ENCODE measurements at places on chromosomes 6 and 20.

GRCh38 chr6:10384610-10385523, 30.0 kb downstream of the TFAP2A start:
- DNase-seq: no peak

DNA sequence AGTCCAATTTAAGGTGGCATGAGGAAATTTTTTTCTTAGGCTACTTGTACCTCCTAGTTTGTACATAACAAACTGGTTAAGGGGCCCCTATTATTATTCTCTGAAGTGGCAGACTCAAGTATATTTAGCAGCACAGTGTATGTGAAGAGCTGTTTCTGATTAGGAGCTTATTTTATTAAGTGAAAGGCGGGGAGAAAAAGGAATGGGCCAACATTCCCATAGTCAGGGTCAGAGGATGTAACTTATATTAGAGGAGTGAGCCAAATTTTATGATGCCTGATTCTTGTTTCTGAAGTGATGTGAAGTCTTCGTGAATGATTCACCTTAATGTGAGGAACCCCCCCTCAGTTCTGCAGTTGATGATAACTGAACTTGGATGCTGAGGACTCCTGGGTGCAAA, 2.8 kb downstream of the HECA start:
- DNase-seq: no peak

DNA sequence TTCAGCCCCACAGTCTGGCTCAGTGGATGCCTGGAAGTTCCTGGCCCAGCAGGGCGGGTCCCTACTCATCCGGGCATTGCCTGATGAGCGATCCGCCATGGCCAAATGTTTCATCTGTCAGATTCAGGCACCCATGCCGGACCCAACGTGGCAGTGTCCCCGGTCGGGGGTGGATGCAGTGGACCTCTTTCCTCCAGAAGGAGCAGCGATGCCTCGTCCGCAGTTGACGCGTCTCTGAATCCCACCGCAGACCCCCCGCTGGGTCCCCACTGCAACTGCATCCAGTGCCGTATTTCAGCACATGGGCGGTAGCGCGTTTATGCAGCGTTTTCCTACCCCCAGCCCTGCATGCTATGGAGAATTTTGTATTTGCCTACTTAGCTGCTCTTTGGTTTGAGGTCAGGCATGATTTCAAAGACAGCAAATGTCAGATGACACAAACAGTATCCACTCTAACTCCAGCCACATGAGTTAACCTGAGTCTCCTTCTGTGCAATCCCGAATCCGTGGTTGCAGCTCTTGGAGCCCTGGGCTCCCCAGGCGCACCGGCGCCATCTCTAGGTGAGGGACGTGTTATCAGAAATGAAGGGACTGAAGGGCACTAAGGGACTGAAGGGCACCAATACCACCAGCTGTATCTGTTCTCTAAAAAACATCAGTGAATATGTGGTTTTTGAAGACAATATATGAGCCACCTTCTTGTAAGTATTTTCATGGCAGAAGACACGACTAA, 72.6 kb upstream of the THBS2 start:
- DNase-seq: no peak

DNA sequence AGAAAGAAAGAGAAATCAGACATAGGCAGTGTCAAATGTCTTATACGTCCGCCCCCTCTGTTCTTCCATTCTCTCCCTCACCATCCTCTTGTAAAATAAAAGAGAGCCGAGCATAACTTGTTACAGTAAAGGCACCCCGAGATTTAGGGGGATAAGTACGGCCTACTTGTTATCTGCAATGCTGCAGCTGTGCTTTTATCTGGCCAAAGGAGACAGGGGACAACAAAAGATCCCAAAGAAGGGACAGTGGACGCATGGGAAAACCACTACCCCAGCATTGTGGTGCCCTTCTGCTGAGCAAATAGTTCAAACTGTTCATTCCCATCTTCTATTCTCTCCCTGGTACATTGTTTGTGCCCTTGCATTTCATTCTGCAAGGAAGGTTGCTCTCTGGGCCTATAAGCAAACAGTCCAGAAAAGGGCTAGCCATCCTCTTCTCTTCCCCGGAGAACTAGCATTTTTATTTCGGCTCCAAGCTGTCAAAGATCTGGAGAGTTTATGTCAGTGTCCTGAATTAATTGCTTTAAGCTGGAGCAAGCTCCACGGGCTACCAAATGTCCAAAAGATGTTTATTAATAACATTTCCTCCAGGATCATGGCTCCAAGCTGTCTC, 22.3 kb downstream of the FOXA2 start:
- DNase-seq: no peak

- peak; percentile 41 for DNase-seq
Observed at GRCh38 chr6:170529839-170530469, 23.2 kb downstream of the PSMB1 start.

DNA sequence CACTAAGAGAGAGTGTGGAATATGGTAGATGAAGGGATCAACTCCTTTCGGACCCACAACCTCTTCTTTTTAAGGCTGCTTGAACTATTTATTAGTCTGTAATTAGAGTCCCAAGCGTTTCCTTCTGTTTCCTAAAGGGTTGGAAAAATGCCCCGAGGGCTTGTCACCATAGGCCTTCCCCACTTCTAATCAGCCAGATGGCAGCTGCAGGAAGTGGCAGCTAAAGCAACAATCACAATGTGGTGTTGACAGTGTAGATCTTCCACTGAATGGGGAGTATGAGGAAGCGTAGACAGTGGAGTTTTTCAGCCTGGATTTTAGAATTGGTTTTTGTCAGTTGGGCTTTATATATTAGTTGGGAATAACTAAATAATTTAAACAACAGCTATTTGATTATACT, 40.6 kb downstream of the SLC35D3 start:
- DNase-seq: no peak

DNA sequence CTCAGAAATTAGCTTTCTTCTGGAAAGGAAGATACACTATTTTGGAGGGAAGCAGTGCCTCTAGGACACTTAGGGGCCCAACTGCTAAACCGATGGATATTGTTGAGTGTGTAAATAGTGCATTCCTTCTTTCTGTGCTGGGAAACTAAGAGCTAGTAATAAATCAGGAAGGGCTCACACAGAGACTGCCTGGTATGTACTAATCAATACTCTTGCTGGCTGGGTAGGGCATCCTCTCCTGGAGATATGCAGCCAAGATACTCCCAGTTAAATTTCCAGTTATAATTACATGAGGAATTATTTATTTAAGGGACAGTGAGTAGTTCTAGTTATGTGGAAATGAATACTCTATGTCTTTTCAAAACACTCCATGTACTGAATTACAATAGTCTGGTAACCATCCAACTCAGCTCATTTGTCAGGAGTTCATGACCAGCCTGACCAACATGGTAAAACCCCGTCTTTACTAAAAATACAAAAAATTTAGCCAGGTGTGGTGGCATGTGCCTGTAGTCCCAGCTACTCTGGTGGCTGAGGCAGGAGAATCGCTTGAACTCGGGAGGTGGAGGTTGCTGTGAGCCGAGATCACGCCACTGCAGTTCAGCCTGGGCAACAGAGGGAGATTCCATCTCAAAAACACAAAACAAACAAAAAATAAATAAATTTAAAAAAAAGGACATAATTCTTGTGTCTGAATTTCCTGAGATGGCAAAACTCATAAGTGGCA, 100.0 kb downstream of the OR2B2 start:
- DNase-seq: no peak

DNA sequence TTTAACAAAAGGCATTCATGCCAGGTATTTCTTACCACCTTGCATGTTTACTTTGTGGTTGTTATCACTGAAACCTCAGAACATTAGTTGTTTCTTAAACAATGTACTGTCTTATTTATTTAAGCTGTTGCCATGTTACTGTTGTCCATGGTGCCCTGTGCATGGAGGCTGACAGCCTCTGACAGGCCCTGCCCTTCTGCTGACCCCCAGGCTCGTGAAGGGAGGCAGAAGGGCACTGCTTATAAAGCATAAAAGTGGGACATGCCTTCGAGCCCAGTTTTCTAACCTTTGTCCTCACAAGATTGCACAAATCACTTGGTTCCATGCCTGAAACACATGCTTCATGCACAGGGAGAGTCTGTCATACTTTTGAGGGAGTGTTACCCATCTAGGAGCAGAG, 46.7 kb upstream of the CLIC5 start:
- no peak for DNase-seq

GRCh38 chr6:5053038-5053437, 32.1 kb upstream of the PPP1R3G start:
- no peak for DNase-seq

DNA sequence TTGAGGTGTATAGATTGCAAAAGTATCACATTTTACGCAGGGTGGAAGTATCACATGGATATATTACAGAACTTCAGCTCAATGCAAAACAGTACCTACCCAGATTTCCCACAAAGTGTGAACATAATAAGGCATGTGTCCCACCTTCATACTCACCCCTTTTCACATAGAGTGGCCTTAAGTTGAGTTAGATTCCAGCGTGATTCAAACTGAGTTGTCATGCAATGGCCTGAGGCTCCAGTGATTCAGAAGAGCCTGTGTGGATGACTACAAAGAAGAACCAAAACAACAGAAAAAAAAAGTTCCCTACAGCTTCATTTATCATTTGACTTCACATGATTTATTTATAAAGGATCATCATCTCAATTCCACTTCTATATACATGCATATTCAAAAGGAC, 309.7 kb downstream of the SLC35F1 start:
- no peak for DNase-seq

DNA sequence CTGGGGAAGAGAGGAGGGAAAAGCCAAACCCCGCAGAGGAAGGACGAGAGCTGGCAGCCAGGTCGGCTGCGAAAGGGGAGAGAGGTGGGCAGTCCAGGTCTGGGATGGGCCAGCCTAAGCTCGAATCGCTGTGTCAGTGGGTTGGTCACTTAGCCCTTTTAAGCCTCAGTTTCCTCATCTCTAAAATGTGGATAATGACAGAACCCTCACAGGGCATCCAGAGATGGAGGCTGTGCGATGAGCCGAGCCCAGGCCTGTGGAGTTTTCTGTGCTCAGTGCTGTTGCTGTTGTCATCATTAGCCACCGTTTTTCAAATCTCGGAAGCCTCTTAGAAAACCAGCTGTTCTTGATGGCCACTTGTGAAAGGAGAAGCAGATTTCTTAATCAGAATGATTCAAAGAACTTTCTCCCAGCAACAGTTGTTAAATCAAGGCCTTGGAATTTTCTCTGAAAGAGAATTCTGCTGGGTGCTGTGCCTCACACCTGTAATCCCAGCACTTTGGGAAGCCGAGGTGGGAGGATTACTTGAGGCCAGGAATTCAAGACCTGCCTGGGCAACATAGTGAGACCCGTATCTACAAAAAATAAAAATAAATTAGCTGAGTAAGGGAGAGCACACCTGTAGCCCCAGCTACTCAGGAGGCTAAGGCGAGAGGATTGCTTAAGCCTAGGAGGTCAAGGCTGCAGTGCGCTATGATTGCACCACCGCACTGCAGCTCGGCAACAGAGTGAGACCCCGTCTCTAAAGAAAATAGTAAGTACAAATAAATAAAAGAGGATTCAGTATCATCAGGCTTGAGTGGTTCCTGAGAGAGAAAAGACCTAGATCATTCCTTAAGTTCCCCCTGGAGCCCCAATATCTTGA, 46.3 kb upstream of the ENTPD6 start:
- no peak for DNase-seq

- no peak for DNase-seq
Observed at GRCh38 chr6:149885888-149886287, 12.0 kb downstream of the RAET1E start.

DNA sequence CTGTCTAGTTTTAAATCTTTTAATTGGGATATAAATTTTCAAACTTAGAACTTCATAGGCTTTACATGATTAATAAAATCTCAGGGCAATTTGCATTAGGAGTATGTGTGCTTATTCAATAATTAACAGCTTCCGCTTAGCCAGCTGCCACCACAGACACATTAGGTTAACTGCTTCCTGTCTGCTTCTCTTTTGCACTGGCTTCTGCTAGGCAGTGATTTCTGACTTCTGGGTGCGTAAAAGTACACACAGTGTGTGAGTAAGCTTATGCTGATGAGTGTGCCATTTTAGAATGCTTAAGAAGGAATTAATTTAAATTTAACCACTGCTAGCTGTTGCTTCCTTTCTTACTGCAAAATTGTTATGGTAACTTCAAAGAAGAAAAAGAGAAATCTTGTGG, 73.9 kb downstream of the F13A1 start:
- no peak for DNase-seq

DNA sequence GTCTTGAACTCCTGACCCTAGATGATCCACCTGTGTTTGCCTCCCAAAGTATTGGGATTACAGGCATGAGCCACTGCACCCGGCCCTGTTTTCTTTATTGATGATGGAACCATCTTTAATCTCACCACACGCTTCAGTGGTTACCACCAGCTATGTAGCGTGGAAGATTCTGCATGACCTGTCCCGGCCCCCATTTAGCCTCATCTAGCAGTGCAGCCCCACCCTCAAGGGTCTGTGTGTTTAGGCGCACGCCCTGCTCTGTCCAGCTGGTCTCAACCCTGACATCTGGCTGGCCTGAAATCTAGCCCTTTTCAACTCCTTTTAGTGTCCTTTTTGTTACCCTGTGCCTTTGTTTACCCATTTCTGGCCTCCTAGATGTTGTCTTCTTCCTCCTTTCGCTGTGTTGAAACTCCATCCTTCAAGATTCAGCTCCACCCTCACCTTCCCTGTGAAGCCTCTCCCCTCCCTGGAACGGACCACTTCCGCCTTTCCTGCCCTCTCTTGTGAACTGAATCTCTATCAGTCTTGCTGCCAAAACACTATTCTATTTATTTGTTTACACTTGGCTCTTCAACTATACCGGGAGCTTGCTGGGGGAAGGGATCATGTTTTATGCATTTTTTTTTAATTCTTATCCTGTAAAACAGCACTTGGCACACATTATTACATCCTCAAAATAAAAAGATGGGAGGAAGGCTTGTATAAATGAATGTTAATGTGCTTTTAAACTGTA, 101.0 kb upstream of the MTHFD1L start:
- no peak for DNase-seq

GRCh38 chr6:87943191-87943590, 104.5 kb upstream of the SPACA1 start:
- DNase-seq: no peak

DNA sequence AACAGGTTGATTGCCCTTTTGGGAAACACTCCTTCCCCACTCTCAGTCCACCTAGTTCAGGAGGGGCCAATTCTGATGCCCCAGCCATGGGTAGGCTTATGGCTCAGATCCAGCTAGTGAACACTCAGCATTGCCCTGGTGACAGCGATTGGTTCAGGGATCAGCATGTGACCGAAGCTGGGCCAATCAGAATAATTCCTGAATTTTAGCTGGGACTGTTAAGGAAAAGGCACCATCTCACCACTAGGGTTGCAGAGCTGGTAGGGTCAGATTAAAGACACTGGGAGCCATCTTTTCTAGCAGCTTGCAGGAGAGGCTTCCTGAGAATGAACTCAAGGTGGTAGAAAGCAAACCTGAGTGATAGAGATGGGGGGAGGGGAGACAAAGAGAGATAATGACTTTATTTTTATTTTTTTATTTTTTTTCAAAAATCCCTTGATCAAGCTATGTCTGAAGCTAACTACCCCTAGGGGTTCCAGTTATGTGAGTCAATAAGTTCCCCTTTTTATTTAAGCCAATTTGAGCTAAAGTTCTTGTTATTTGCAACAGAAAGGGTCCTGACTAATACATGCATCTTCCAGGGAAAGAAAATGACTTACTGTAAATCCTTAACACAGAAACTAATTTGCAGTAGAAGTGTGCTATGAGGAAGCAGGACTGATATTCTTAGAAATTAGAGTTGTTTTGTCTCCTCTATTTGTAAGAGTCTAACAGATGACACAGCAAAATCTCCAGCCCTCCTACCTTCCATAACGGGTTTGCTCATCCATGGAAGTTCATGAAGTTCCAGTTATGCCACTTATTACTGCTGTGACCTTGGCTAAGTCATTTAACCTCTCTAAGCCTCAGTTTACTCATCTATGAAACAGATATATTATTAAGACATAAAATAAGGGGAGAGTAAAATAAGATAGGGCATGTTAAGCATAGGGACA, 44.7 kb downstream of the EYA2 start:
- no peak for DNase-seq
